ENCODE measurements at places on chromosomes 6 and 20.

GRCh38 chr20:34507702-34508413, 8.4 kb upstream of the DYNLRB1 start:
- no peak for DNase-seq

DNA sequence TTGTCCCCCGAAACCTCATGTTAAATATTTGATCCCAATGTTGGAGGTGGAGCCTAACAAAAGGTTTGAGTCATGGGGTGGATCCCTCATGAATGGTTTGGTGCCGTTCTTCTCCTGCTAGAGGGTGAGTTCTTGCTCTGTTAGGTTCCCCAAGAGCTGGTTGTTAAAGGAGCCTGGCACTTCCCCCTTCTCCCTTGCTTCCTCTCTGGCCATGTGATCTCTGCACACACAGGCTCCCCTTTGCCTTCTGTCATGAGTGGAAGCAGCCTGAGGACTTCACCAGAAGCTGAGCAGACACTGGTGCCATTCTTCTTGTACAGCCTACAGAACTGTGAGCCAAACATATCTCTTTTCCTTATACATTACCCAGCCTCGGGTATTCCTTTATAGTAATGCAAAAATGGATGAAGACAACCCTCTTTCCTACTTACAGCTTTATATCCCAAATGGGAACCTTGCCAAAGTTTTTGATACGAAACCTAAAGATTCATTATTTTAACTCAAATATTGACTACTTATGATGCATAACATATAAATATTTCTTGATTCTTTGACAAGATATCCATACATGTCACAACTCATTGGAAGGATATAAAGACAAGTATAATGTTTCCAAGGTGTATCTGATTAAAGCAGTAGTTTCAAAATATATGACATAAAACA, 61.0 kb downstream of the RNF182 start:
- DNase-seq = no peak

DNA sequence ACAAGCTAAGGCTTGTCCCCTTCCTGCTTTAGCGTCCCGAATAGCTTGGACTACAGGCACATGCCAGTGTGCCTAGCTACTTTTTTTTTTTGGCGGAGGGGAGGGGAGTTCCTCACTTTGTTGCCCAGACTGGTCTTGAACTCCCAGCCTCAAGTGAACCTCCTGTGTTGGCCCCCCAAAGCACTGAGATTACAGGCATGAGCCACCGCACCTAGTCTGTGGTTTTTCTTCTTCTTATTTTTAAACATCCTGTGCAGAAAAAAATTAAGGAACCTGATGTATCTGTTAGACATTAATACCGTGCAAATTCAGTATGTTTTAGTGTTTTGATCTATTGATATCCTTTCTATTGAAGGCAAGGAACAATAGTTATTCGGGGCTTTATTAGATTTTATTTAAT, 25.7 kb downstream of the HIVEP1 start:
- DNase-seq = no peak

GRCh38 chr6:168289571-168289962, 30.0 kb downstream of the DACT2 start:
- DNase-seq = no peak

- DNase-seq = no peak
Observed at GRCh38 chr6:166957087-166957804, 896 bp upstream of the RNASET2 start.

DNA sequence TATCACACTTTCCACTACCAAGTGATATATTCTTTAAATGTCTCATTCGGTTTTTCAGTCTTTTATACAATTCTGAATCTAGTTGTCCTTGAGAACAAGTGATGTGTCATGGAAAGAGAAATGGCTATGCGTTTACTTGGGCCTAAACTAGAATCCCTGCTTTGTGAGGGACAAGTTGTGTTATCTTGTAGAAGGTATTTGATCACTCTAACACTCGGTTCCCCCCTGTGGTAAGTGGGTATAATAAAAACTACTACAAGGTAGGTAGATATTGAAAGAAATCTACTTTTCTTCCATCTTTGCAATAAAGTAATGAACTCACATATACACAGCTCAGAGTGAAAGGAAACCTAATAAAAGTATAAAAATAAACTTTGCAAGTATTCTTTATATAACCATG, 108.9 kb downstream of the MANEA start:
- no peak for DNase-seq

DNA sequence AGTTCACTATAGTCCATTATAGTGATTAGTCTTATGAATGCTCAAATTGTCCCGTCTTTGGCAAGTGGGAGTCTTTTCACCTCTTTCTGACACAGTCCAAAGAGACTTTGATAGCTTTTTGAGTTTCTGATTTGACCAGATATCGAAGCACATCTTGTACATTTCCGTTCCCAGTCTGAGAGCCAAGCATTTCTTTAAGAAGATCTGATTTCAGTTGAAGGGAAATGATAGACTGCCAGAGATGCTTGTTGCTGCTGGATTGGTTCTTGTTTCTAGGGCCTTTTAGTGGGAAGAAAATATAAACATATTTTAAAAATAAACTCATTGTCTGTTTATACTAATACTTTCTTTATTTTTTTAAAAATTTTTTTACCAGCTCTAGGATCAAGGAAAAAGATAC, 54.1 kb upstream of the IER3 start:
- no peak for DNase-seq

DNA sequence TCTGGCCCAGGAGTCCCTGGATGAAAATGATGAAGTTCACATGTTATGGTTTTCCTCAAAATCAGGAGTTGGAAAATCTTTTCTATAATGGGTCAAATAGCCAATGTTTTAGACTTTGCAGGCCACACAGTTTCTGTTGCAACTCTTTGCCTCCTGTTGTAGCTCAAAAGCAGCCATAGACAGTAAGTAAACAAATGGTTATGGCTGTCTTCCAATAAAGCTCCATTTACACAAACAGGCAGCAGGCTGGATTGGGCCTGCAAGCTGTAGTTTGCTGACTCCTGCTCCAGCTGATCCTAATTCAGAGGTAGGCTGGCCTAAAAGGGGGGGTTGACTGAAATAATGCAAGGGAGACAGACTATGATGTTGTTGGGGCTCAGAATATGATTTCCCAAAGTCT, 33.0 kb downstream of the METTL24 start:
- no peak for DNase-seq

- no peak for DNase-seq
Observed at GRCh38 chr6:54134935-54135334, 23.7 kb downstream of the MLIP start.

DNA sequence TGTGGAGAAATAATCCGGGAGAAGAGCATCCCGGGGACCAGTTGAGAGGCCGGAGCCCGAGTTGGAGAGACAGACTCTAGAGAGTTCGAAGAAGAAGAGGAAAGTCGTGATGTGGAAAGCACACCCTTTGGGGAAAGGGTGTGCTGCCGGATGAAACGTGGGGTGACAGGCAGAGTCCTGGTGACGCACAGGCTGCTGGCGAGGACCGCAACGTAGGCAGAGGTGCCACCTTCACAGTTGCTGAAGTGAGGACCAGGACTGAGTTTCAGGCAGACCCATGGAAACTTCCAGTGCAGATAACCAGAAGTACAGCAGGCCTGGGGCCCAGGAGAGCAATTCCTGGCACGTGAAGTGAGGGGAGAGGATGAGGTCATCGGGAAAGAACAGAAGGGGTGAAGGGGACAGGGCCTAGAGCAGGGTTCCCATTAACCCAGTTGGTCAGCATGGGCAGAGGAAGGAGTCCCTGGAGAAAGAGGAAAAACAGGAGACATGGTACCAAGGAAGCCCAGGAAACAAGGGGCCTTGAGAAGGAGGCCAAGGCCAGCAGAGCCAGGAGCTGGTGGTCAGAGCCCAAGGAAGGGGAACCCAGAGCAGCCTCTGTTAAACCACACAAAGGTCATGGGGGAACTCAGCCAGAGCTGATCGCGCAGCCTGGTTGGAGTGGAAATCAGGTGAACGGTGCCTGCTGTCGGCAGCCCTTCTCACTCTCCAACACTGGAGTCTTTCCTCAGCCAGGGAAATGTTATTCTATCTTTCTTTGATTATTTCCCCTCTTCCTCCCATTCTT, 84.1 kb downstream of the PRND start:
- no peak for DNase-seq

GRCh38 chr20:39974966-39975501, 714.0 kb downstream of the MAFB start:
- no peak for DNase-seq

GRCh38 chr6:37827603-37828265, 8.2 kb downstream of the ZFAND3 start:
- DNase-seq = no peak

DNA sequence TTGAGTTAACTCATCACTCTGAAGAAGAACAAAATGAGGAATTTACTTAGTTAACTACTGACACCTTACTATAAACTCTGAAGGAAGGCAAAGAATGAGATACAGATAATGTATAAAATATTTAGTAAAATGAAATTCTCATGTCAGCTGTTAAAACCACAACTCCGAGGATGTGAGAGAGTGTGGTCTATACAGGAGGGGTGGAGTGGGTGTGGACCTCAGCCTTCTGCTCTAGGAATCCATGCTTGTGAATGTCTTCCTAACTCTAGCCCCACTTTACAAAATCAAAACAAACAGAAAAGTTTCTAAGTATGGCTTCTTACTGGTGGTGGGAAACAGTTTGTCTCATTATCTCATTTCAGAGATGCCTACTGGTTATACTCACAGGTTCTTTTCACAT, 14.2 kb downstream of the PPP1R14C start:
- DNase-seq = no peak

DNA sequence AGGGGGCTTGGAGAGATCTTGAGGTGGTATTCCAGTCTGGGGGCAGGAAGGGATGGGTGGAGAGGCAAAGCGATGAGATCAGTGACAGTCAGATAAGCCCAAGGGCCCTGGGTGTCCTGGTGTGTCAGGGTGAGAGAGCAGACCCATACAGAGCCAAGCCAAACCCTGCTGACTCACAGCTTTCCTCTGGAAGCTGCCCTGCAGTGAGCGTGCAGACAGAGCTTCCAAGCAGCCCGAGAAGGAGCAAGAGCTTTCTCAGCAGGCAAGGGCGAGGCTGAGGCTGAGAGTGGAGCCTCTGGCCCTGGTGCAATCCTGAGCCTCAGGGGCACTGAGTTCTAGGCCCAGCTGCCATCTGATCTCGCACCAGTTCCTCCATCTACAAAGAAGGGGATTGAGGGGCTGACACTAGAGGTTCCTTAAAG, 91.1 kb upstream of the HIVEP1 start:
- no peak for DNase-seq

DNA sequence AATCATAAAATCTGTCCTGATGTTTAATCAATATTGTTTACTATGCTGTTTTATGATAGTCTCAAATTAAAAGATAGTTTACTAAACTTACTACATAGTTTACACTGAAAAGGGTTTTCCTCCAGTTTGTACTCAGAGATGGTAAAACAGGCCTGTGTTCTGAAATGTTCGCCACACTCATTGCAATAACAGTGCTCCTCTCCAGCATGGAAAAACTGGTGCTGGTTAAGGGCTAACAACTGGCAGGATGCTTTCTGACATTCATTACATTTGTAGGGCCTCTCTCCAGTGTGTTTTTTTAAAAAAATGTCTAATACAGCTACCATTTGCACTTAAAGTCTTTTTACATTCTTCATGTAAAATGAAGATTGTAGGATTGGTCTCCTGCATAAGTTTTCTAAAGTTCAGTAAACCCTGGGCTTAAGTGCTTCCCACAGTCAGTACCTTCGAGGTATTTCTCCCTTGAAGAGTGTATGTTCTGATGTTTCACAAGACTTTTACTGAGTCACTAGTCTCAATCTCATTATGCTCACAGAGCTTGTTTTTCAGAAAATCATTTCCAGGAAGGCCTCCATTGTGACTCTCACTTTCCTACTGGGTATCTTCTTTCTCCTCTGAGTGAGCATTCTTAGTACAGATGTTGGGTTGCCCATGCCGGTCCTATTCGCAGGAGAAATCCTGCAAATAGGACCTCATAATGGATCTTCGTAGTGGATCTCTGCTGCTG, 8.7 kb upstream of the ZSCAN12 start:
- no peak for DNase-seq

- DNase-seq = peak; percentile 40
Observed at GRCh38 chr20:32521780-32522525, 63.2 kb downstream of the NOL4L start.

DNA sequence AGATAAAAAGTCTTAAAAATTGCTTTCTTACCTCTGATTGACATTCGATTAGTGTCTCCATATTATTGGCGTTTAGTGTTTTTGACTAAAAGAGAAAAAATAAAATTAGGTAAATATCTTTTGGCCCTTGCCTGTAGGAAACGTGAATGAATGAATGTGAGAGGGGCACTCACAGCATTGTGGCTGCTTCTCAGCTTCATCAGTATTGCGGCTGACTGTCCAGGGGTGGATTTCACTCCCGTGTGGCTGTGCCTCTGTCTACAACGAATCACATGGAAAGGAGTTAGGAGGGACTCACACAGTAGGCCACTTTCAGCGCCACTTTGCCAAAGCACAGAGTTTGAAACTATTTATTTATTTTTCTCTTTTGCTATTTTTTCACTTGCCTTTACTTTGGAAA, 844 bp downstream of the TAGAP start:
- no peak for DNase-seq

- DNase-seq = no peak
Observed at GRCh38 chr6:46175446-46175845, 4.7 kb upstream of the ENPP5 start.

DNA sequence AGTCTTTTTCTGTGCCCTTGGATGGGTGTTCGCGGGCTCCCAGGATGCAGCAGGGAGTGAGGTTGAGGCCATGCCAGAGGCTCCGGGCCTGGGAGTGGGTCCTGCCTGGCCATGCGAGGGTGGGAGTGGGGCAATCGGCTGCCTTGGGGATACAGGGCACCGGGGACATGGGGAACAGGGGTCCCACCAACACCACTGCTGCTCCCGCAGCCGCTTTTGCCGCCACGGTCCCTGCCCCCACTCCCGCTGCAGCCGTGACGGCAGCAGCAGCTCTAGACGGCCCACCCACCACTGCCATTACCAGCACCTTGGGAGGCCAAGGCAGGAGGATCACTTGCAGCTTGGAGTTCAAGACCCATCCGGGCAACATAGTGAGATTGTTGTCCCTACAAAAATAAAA, 35.3 kb upstream of the FAM50B start:
- no peak for DNase-seq

- DNase-seq = peak; percentile 65
Observed at GRCh38 chr6:24125980-24126379, at the start of gene NRSN1. Gene NRSN1 (plus strand): TSS chr6:24126215. CDS start chr6:24134328, 8,113 bp downstream.

DNA sequence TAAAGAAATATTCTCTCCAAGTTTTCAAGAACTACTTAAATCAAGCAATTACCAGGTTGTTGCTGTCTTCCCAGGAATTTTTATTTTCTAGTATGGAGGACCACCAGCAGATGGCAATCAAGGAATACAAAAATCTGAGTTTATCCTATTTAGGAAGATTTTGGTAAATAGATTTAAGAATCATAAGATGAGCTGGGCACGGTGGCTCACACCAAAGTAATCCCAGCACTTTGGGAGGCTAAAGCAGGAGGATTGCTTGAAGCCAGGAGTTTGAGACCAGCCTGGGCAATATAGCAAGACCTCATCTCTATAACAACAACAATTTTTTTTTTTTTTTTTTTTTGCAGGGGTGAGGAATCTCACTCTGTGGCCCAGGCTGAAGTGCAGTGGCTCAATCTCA, 19.3 kb upstream of the SEC63 start:
- DNase-seq = no peak

- DNase-seq = no peak
Observed at GRCh38 chr6:113842165-113842564, 15.0 kb upstream of the MARCKS start.
